ENCODE measurements at places on chromosomes 3 and 15.

DNA sequence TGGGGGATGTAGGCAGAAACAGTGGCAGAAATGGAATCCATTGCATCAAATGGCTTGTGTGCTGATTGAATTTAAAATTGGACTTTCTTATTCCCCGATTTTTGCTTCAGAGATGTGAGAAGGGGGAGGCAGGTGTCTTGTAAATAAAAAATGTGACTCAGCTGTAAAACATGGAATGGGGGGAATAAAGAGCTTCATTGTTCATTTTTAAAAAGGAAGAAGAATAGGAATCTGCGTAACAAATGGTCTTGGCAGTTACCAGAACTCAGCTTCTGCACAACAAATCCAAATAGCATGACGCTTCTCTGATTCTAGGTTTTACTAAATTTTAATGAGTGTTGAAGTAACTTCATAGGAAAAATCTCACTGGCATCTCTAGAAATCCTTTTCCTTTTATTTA lies 323.9 kb upstream of the GBE1 start:
- DNase-seq: no peak

- no peak for DNase-seq
Measured at GRCh38 chr3:12798559-12799179, 2.2 kb downstream of the CAND2 start.

DNA sequence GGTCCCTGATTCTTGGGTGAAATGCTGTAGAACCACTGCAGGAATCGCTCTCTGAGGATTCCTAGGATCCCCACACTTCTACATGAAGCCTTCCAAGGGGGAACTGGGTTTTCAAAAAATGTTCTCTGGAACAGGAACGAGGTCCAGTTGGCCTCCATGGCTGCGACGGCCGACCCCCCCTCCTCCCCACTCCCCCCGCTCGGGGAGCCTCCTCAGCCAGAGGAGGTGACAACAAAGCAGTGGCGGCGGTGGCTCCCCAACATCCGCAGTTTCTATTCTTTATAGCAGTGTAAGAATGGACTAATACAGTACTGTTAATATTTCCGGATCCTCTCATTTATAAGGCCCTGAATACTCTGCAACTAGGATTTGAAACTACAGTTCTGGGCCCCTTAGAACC lies 84.0 kb upstream of the PLAAT1 start:
- no peak for DNase-seq

DNA sequence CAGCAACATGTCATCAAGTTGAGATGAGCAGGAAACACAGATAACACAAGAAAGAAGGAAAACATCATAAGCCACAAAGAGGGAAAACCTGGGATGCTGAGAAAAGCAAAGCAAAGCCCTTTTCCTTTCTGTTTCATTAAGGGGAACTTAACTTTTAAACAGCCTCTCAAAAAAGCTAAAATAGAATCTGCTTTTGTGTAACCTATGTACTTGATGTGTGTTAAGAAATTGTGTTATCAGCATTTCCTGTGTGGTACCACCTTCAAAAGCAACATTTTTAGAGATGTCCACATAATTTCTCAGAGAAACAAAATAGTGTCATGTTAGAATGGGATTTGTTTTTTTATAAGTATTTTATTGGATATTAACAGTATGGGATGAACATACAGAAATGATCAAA lies 206.2 kb downstream of the IL20RB start:
- DNase-seq: no peak

DNA sequence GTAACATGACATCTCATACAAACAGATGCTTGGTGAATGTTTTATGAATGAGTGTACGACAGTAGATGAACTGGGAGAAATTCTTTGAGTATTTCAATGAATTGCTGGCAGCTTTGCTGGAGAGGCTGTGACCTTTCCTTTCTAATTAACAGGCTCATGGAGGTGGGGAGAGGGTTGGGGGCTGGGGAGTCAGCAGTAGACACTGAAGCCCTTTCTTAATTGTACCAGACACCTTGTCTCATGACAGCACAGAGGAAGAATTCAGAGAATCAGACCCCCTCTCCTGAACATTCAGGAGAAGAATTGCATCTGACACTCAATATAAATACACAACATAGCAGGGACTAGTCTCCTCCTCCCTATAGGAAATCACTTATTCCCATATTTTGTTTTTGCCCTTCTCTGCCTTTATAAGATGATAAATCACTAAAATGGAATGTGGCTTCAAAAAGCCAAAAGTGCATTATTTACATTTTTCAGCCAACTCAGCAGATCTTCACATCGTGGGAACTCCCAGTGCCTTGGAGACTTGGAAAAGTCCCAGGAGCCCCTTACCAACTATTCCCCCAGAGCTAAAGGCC lies 66.2 kb upstream of the TPM1 start:
- no peak for DNase-seq

DNA sequence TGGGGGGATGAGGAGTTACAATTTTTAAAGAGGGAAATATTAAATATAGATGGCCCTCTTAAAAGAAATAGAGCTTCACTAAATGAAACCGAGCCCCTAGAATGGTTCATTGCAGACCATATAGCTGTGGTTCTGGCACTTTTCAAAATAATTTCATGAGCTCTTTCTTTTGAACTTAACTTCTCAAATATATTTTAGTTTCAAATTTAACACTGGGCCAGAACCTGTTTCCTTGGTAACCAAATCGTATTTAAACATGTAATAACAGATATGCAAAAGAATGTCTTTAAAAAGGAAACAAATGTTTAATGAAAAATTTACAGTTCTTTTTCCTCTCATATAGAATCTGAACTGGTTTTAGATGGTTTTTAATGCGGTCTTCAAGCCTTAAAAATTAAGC lies 20.1 kb downstream of the ZBTB38 start:
- DNase-seq: no peak

DNA sequence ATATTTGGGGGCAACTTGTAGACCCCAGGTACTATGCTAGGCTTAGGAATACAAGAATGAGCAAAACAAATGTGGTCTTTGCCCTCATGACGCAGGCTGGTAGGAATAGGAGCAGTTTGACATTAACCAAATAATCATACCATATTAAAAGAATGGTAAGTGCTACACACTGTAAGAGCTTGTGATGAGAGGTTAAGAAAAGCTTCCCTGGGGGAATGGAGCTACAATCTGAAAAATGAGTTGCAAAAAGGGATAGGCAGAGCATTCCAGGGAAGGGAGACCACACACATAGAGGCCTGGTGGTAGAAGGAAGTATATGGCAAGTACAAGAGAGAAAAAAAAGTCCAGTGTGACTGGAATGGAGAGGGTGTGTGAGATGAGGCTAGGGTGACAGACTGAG lies 37.3 kb downstream of the TMOD3 start:
- no peak for DNase-seq

DNA sequence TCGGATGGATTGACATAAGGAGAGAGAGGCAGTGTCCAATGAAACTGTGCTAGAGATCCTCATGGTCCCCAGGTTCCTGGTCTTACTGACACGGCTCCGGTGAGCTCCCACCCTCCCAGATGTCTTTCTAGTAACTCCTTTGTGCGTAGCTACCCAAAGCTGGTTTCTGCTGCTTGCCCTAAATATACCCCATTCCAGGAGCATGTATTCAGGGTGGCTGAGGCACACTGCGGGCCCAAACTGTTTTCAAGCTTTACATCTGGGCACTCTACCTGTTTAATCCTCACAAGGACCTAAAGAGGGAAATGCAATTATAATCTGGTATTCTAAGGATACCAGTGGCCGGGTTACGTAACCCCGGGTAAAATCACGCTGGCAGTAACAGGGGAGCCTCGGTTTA lies 161.2 kb upstream of the NSMCE3 start:
- no peak for DNase-seq

DNA sequence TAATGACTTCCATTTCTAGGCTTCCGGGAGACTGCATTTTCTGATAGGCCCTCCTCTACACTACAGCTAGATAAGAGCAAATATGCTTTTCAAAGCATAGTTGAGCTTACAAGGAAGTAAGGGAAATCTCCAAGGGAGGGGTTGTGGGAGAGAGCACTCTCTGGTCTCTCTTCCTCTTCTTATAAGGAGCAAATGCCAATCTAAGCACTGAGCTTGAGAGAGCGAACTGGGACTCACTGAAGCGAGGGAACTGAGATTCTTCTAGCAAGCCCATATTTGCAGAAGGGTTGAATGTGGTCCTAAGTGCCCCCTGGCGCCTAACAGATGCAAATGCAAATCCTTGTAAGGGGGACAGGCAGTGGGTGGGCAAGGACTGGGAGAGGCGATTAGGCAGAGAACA lies 164.8 kb downstream of the ERC2 start:
- no peak for DNase-seq

DNA sequence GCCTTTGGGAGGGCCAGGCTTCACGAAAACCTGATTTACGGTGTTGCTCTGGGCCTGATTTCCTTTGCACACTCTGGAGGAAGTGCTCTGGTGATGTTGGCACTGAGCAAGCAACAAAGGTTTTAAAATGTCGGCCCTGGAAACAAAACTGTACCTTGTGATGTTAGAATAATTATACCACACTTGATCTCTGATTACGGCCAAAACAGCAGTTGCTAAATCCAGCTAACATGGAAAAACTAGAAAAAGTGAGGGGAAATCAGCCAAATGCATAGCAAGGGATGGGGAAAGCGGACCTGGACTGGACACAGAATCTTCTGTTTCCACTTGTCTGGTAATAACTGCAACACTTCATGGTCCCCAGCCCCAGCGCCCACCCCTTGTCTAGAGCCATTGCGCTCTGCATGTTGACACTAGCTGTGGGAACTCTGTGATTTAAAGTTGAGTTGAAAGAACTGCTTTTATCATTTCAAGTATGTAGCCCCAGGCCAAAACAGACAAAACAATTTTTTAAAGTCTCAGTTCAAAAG lies 120.1 kb downstream of the VGLL4 start:
- no peak for DNase-seq

GRCh38 chr3:36893137-36893557 lies 51.7 kb downstream of the TRANK1 start:
- DNase-seq: no peak

GRCh38 chr3:185582236-185582635 lies 3.9 kb upstream of the SENP2 start:
- DNase-seq: no peak

DNA sequence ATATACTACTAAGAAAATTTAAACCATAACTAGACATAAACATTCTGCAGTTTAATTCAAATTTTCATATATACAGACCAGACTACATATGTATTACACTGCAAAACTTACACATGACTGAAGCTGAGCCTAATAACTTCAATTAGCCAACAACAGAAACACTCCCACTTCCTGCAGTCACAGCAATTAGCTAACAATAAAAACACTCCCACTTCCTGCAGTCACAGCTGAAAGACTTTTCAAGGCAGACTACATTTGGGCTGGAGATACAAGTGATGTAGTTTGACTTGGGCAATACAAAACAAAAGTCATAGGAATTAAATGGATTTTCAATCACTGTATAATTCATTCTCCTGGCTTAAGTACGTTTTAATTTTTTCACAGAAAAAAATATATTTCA lies 10.3 kb downstream of the TM2D3 start:
- DNase-seq: no peak

DNA sequence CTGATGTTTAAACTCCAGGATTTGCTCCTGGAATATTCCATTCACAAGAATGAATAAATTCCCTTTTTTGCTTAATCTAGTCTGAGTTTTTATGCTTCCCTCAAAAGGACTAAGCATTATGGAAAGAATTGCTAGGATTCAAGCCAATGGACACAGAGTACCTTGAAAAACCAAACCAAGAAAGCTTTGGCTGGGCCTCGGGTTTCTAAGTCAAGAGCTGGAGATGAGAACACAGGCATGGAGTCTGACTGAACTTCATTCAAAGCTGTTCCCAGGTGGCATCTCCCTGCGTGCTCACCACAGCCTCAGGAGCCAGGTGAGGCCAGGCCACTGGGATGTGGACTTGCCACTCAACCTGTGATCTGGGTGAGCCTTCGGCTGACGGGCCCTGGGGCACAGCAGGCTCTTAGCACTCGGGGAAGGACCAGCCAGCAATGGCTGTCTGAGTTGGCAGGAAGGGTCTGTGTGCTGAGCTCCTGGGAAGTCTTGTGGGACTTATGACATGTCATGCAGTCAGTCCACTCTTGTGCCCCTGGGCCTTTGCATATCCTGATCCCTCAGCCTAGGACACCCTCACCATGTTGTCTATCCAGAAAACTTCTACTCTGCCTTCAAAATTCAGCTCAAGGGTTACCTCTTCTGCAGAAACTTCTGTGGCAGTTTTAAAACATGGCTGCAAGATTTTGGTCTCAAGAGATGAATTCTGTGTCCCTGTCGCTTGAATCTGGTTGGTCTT lies 21.8 kb downstream of the CRABP1 start:
- no peak for DNase-seq

DNA sequence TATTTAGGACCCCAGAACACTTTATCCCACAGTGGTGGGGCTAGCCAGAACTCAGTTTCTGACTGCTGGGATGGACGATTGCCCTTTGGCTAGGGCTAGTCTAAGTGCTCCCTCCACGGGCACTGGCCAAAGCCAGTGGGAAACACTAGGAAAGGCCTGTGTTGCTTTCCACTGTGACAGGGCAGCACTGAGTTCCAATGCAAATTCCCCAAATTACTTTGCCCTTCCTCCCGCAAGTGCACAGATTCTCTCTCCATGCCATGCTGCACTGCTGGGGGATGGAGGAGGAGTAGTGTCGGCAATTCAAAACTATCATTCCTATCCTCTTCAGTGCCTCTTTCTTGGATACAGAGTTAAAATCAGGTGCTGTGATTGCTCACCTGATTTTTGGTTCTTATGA lies 100.0 kb downstream of the SH3GL3 start:
- DNase-seq: no peak

- no peak for DNase-seq
Measured at GRCh38 chr3:112409041-112409440, 76.1 kb downstream of the CD200 start.

DNA sequence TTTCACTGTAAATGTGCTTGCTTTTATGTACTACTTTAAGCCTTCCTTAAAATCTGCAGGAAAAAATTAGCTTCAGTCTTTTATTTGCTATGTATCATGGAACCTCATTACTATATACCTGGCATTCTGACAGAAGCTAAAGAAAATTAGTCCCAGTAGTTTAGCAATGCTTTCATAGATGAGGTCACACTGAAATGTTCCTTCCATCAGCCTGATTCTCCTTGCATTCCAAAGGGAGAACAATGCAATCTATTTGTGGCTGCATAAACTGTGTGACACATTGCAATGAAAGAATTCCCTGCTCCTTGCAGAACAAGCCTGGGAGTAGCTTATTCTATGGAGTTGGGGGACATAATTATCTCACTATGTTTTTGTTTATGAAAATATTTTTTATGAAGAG lies 691.5 kb upstream of the ARPP21 start:
- DNase-seq: no peak

- no peak for DNase-seq
Measured at GRCh38 chr15:61090386-61091288, 138.5 kb downstream of the RORA start.

DNA sequence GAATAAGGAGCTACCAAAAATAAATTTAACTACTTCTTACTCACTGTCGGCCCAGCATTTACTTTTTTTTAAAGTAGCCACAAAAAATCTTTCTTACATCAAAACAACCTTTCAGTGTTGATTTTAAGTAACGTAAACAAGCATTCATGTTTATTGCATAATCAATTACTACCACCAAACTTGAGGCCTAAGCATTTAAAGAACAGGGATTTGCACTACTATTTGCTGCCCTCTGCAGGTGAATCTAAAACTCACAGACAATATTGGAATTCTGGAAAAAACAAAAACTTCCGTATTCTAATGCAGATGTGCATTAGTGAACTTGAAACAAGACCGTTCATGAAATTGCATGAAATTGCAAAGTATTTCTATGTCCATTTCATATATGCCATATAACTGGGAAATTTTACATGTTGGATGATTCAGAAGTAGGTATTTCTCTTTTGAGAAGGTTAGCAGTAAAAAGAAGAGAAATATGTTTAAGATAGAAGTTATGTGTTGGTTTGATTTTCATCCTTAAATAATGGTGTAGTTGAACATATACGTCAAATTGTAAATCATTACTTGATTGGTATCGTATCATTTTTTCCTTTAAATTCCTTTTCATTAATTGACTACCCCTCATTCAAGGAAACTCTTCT lies 55.6 kb downstream of the CGGBP1 start:
- DNase-seq: no peak

All from stimulated activated CD8-positive, alpha-beta memory T cell treated with anti-CD3 and anti-CD28 coated beads, Interleukin-15, amount 100 ng/mL, for 4 hours (primary cell).